T-helper 17 cell (primary cell): ENCODE measurements at places on chromosomes 4 and X. TPM values are rescaled to one million over a fixed set of nuclear protein-coding genes. Genes with fewer than 3 reads are reported as not detected.
A peak's percentile ranks its signal among the peaks of the same experiment; 100 is the strongest.

OTUD4 gene
- total RNA-seq = 60.9 TPM

MID1IP1 gene
- 43.5 TPM for total RNA-seq

ZNF630 gene
- 2.1 TPM for total RNA-seq

DNA sequence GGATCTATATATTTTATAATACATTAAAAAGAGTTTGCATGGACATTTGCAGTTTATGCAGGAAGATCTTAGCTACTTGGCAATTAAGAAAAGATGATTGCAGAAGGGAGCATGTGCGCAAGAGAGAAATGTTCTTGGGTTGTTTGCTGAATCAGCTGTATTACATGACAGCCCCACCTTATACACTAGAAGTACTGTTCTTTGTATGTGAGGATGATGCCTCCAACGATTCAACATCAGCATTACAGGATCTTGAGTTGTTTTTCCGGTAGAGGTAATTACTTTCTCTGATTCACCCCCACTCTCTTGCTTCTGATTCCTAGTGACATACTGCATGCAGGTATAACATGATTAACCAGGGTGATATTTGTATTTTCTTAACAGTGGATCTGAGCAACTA lies 140.8 kb downstream of the PCDH7 start:
- no peak for DNase-seq

DNA sequence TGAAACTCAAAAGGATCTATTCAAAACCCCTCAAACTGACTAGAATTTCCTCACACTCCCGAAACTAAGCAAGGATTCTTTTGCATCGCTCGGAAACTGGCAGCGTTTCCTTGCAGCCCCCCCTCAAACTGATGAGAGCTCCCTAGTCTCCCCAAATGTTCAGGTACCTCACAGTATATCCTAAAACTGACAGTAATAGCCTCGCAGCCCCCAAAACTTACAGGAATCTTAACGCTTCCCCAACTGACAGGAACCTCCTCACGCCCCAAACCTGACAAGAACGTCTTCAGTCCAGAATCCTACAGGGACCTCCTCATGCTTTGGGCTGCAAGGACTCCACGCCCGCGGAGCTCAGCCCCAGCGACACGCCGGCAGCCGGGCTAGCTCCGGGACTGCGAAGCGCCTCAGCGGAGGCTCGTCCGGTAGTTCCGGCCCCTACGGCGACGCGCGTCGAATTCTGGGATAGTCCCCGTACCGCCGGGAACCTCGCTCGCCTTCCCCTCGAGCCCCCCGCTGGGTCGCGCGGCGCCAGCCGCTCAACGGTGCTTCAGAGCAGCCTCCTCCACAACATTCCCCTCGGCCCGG lies 640 bp downstream of the PHF8 start:
- DNase-seq = peak; percentile 35

- DNase-seq = no peak
These were observed 63.1 kb upstream of the LSM6 start for GRCh38 chr4:146112389-146112788.

DNA sequence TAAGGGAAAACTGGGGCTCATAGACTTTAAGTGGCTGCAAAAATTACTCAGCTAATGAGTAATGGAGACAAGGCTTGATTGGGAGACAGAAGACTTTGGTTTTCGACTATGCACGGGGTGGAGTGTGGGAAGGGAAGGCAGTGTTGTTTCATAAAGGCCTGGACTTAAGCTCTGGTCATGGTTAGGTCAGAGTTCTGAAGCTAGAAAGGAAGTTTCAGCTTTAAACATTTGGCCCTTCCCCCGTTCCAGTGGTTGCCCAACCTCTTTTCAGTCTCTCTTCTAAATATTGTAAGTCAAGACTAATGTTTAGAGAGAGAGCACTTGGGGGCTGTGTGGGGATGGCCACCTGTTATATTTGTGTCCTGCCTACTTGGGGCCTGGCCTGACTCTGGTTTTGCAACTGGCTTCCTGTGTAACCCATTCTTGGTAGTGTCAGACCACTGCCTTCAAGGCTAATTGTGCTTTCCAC lies 21.0 kb downstream of the MSN start:
- no peak for DNase-seq

- DNase-seq = no peak
These were observed 38.1 kb upstream of the GJB1 start for GRCh38 chrX:71184803-71185495.

- no peak for DNase-seq
These were observed 10.0 kb downstream of the GPR82 start for GRCh38 chrX:41733939-41734338.

DNA sequence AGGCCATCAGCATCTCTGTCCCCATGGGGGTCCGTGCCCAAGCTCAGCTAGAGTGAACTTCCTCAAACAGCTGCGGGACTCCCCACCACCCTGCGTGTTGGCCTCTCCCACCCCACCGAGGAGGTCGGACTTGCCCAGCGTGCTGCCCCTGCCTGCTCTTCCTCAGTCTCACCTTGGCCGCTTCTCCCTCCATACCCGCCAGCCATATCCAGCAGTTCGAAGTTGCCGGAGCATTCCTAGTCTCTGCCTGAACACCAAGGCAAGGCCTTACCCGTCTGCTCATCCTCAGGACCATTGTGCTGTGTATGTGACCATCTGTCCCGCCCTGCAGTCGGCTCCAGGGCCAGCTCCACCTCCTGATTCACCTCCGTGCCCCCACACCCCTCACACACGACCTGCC lies 84.5 kb downstream of the WFS1 start:
- no peak for DNase-seq
